ENCODE measurements at places on chromosomes 2 and 18. TPM values are rescaled to one million over a fixed set of nuclear protein-coding genes. Genes with fewer than 3 reads are reported as not detected.

Gene HADHB
- 104 TPM for total RNA-seq

Gene ZNF385B
- total RNA-seq: not detected

Gene ARL4C
- total RNA-seq: 6.5 TPM

DNA sequence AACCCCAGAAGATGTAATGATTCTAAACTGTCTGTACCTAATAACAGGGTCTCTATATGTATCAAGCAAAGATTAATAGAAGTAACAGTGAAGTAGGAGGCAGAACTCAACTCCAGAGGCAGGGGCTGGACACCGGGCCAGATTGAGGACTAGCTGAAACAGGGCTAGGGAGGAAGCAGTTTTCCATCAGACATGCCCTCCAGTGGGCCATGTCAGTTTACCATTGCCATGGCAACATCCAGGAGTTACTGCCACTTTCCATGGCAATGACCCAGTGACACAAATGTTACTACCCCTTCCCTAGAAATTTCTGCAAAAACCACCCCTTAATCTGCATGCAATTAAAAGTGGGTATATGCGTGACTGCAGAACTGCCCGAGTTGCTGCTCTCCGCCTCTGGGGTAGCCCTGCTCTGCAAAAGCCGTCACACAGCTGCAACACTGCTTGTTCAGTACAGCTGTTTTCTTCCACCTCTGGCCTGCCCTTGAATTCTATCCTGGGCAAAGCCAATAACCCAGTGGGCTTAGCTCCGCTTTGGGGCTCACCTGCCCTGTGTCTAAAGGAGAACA, 58.7 kb downstream of the TMEM18 start:
- H3K4me3 ChIP-seq: no peak overlapping the region
- no peak for DNase-seq
- H3K27ac ChIP-seq: no peak overlapping the region
- no peaks in the 10 kb centered on the region for H3K4me1 ChIP-seq
- no peaks in the 10 kb centered on the region for H3K27me3 ChIP-seq

DNA sequence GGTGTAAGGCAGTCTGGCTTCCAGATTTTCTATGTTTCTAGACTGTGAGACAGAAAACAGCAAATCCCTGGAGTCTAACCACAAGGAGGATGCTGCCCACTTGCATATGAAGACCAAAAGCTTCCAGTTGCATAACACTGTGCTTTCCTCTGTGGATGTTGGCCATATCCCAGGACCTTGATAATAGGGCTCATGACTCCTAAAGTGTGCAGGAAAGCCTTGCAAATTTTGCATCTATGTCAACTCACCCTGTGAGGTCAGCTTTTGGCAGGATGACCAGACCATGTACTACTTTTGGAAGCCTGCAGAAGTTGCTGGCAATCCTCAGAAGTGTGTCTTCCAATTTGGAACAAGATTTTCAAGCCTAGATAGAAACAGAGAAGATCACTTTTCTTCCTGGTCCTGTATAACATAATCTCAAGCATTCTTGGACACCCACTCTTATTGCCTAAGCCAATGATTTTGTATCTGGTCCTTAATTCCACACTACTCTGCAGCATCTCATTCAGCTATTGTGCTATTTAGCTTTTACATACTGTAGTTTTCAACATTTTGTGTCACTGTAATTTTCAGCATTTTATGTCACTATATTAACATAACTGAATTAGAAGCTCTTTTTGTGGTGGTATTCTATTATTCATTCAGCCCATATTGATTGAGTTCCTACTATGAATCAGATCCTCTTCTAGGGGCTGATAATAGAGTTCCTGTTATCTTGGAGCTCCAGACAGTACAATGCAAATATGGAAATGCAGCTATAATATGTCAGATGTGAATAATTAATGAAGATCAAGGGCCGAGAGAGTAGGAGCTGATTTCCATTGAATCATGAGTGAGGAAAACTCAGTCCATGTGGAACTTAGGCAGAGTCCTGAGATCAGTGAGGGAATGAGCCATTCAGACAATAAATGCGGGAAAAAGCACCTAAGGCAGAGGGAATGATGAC, 85.3 kb upstream of the RAB27B start:
- peaks cover 5% of the 10 kb centered on the region for H3K36me3 ChIP-seq
- no peak overlapping the region for H3K27ac ChIP-seq
- H3K4me3 ChIP-seq: no peak overlapping the region
- no peaks in the 10 kb centered on the region for H3K27me3 ChIP-seq
- peak; percentile 86 for DNase-seq
